ENCODE measurements at places on chromosomes 11 and 22.

- no peak for DNase-seq
Measured at GRCh38 chr11:68436162-68436888, 24.2 kb upstream of the PPP6R3 start.

DNA sequence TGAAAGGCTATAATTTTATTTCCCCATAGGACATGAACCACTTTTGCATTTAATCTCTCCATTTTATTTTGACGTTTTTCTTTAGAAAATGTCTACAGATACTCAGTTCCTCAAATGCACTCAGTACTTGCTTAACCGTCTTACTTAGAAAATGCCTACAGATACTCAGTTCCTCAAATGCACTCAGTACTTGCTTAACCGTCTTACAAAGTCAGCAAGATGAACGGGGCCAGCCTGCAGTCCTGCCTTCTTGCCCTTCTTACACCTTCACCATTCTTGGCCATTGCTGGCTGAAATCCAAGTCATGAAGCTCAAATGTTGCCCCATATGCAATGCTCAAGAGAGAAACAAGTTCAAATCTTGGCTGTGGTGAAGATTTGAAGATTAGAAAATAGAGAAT, 34.1 kb downstream of the CSNK2A3 start:
- no peak for DNase-seq

DNA sequence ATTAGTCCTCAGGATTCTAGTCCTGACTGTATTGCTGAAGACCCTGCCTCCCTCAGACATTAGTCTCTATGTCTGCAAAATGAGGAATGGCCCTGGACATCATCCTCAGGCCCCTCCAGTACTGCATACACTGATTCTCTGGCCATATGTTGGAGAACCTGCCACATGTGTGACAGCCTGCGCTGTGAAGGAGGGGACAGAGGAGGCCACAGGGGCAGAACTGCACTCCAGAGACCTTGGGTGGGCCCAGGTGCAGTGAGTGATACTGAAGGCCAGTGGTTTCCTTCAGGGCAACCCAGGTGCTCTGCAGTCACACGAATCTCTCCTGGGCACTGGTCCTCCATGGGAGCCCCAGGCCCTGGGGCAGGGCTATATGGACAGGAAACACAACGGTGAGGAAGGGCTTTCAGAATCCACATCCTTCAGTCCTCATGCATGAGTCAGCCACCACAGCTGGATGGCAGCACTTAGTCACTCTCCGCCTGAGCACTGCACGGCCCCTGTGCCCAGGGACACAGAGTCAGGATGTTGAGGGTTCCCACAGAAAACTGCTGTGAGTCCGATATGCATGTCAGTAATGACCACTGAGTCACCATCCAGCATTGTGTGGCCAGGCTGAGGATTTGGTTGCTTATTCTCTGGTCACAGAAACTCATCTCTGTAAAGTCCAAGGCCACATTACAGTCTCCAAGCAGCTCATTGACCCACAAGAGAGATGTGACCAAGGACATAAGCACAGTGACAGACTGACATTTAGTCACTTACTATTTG, 39.7 kb downstream of the ME3 start:
- no peak for DNase-seq

DNA sequence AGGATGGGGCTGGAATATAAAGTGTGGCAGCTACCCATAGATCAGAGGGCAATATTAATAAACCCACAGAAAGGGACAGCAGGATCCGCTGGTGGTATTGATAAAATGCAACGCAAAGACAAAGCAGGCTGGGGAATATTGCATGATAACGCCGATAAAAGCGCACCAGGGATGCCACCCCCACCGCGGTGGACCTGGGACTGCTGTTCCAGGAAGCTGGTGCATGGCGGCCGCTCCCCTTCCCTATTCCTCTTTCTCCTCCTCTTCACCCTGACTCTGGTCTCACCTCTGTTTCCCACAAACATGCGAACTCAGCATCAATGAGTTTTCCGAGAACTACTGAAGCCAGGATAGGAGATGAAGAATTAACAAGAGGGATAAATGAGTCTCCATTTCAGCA, 20.2 kb downstream of the SPATA19 start:
- no peak for DNase-seq

DNA sequence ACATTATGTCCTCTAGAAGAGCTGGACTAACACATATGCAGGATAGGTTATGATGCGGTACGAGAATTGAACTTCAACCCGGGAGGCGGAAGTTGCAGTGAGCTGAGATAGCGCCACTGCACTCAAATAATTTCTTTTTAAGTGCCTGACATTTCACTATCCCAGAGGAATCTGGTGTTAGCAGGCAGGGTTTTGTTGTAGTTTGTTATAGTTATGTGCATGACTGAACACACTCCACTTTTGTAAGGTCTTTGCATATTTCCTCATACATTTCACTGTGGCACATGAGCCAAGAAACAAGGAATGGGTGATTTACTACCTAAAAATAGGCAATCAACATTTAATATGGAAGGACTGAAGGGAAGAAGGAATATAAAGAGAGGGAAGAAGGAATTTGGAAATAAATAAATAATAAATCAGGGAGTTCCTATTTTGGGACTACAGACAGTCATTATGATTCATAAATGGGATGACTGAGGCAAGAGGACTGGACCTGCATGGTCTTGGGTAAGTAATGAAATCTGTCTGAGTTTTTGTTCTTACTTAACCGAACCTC, 8.7 kb upstream of the HIPK3 start:
- no peak for DNase-seq
